ENCODE measurements at places on chromosomes 5 and 9. TPM values are rescaled to one million over a fixed set of nuclear protein-coding genes. Genes with fewer than 3 reads are reported as not detected.

CAVIN4 gene
- polyA plus RNA-seq, result 13.0 TPM

DAB2 gene
- 6.5 TPM for polyA plus RNA-seq

RORB gene
- 0.44 TPM for polyA plus RNA-seq

MZB1 gene
- polyA plus RNA-seq, result 0.67 TPM

GTF3C5 gene
- polyA plus RNA-seq, result 41.5 TPM

BARHL1 gene
- not detected for polyA plus RNA-seq

SLCO6A1 gene
- polyA plus RNA-seq, result not detected

IRX1 gene
- 0.44 TPM for polyA plus RNA-seq

Measured in heart right ventricle (tissue), 16 donors.